ENCODE measurements at places on chromosomes 12 and 14.
A peak's percentile ranks its signal among the peaks of the same experiment; 100 is the strongest.

GRCh38 chr14:97692084-97692483, 894.9 kb downstream of the VRK1 start:
- DNase-seq: no peak

DNA sequence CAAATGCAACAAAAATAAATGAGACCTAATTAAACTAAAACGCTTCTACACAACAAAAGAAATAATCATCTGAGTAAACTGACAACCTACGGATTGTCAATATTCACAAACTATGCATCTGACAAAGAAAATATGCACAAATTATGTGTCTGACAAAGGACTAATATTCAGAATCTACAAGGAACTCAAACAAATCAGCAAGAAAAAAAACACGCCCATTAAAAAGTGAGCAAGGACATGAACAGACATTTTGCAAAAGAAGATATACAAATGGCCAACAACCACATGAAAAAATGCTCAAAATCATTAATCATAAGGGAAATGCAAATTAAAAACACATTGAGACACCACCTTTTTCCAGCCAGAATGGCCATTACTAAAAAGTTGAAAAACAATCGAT, 37.0 kb downstream of the BLTP3B start:
- no peak for DNase-seq

- DNase-seq: peak; percentile 91
These were observed 6.0 kb downstream of the ZNF219 start for GRCh38 chr14:21092273-21093011.

DNA sequence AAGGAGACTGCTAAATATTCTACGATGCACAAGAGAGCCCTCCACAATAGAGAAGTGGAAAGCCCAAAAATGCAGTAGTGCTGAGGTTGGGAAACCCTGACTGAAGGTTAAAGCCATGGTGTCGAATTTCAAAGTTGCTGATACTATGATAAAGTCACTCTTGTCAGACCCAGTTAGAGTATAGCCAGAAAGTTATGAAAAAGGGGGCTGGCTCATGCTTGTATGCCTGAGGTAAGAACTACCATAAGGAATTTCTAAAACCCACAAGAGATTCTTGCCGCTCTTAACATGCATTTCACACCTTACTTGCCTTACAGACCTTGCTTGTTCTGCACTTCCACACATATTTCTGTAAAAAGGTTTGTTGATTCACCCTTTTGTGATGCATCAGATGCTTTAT, 184.6 kb downstream of the SLC6A15 start:
- no peak for DNase-seq

DNA sequence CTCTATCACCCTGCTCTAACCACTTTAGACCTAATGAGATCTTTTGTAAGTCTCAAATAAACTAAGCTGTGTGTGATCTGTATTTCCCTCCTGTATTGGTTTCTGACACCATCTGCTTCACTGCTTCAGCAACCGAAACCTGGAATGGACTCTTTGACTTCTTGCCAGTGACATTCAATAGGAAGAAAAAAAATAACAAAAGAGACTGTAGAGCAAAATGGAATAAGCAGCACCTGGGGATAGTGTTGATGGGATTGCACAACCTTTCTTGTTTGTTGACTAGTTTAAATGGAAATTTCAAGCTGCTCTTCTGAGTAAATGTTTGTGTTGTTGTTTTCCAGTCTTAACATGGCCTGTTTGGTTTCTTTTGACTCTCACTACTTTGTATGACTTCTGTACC, 888.6 kb upstream of the SEL1L start:
- no peak for DNase-seq

- no peak for DNase-seq
These were observed 205.2 kb upstream of the EEA1 start for GRCh38 chr12:93134175-93134890.

DNA sequence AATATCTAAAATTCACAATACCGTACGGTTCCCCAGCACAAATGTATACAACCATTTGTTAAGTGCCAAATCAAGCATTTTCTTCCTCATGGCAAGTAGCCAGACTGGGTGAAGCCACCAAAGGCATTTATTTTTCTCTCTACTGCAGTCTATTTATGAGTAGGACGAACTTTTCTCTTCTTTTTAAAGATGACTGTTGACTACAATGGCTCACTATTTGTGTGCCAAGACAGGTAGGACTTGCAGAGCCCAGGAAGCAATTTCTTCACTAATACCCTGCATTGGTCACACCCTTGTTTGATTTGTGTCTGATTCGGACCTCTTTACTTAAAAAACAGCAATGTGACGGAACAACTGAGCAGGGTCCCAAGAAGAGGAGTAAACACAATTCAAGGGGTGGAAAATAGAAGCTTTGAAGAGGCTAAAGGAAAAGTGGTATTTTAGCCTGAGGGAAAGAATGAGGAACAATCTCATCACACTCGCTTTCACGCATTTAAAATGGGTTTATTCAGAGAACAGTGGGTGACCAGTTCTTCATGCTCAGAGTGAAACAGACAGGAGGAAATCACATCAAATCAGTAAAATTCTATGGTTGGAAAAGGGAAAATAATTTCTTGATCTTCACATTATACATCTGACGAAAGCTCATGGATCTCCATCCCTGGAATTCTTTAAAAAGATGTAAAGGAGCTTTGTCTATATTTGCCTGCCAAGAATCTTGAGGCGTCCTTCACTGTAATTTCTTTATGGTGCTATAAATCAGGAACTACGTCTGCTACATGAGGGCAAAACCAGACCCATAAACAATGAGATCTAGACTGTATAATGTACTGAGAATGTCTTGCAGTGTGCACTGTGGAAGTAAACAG, 183.8 kb downstream of the PPM1H start:
- DNase-seq: no peak

GRCh38 chr12:93484315-93484981, 17.1 kb downstream of the MRPL42 start:
- DNase-seq: no peak

- no peak for DNase-seq
These were observed 30.9 kb downstream of the GRIN2B start for GRCh38 chr12:13950502-13950901.

GRCh38 chr14:90518941-90519256, 122.1 kb downstream of the CALM1 start:
- peak; percentile 58 for DNase-seq

DNA sequence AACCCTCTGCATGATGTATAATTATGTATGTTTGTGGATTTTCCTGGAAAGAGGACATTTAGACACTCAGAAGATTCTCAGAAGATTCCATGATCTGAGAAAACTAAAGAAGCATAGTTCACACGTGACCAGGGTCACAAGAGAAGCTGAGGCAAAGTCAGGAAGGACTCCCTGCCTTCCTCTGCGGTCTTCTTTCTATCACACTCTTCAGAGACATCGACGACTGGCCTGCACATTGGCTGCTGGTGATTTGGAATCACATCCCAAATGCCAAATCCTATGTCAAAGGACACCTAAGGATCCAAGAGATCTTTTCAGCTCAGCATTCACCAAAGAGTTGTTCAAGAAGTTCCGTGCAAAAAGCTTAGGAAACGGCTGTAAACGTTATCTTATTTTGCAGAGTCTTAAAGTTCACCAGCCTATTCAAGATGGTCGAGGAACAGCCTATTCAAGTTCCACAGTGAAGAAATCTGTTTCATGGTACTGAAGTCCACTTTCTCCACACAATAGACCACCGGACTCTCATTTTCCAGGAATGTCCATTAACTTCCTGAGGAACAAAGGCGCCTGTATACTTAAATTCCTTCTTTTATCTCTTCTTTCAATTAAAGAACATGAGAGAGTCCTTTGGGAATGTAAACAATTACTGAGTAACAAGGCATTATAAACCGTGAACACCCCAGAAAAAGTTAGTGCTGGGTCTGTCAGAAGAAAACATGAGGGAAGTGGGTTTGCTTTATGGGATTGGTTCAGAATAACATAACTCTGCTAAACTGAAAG, 42.1 kb downstream of the IGF1 start:
- DNase-seq: no peak

DNA sequence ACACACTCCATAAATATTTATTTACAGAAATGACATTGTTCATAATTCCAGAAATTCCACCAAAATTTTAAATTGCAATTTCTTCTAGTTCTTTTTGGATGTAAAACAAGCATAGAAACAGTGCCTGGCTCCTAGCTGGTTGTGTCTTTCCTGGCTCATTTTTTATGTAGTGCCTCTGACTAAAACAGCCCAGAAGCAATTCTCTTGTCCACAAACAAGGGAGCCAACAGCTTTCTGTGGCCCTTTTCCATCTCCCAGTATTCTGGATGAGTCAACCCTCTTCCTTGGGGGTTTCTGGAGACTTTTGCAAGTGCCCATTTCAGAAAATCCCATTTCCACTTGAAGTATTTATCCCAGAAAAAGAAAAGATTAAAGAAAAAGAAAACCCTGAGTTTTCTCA, 141.4 kb downstream of the PHLDA1 start:
- no peak for DNase-seq

GRCh38 chr12:47819138-47819895, 386 bp downstream of the HDAC7 start:
- DNase-seq: peak; percentile 55

DNA sequence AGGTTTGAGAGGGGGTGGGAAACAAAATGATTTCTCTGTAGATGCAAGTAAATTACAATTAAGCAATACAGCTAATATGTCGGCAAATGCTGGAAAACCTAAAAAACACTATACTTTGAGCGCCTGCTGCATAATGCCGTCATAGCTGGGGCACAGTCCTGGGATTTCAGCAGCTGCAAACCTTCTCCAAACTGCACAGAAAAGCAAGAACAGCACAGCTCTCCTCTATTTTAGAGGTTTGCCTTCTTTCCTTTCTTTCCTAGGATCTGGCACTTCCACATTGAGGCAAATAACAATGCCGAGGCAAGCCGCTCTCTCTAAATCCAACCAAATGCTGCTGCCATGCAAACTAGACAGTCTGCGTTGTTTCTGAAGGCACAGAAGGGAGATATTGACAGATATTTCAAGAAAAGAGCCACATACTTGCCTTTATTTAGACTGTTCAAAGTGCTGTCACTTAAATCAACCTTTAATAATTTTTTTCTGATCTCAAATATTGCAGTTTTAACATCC, 287.1 kb upstream of the G2E3 start:
- no peak for DNase-seq

DNA sequence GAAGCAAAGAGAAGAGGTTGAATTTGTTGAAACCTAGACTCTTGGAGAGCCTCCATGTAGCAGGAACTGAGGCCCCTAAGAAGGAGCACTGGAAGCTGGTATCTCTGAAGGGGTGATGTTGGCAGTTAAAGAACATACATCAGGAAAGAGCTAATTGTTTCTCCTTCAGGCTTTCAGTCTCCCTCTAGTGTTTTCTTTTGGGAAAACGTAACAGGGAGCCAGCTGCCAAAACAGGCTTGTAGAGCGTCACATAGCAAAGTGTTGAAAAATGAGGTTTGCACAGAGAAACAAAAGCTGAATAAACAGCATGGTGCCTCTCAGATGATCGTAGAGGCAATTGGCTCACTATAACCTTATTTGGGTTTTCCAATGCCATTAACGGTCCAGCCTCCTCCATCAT, 46.9 kb upstream of the CAND1 start:
- DNase-seq: no peak

- peak; percentile 43 for DNase-seq
These were observed 1.6 kb downstream of the CTDSP2 start for GRCh38 chr12:57844709-57845477.

DNA sequence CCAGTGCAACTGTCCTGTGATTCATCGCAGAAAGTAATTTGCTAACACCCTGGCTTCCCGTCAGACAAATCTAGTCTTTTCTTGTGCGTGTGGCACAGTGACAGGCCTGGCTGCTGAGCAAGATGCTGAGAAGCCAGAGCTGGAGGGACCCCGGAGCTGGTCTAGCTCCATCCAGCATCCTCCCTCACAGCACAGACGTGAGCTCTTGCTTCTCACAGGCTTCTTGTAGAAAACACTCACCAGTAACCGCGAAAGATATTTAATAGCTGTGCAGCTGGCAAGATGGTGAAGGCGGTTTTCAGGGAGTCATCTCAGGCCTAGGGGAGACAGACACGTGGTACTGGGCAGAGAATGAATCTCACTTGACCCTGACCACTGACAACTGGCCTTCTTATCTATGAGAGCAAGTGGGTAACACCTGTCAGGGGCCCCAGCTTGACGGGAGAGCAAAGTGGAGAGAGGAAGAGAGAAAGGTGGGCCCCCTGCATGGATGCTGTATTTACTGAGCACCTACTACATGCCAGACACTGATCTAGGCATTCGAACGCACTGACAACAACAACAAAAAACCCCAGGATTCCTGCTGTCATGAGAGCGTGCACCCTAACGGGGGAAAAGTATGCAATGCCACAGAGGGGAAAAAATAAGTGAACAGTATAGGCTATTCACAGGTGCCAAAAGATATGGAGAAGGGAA, 63.3 kb downstream of the CCDC88C start:
- no peak for DNase-seq

- DNase-seq: no peak
These were observed 7.8 kb upstream of the CACNA2D4 start for GRCh38 chr12:1926251-1926657.

DNA sequence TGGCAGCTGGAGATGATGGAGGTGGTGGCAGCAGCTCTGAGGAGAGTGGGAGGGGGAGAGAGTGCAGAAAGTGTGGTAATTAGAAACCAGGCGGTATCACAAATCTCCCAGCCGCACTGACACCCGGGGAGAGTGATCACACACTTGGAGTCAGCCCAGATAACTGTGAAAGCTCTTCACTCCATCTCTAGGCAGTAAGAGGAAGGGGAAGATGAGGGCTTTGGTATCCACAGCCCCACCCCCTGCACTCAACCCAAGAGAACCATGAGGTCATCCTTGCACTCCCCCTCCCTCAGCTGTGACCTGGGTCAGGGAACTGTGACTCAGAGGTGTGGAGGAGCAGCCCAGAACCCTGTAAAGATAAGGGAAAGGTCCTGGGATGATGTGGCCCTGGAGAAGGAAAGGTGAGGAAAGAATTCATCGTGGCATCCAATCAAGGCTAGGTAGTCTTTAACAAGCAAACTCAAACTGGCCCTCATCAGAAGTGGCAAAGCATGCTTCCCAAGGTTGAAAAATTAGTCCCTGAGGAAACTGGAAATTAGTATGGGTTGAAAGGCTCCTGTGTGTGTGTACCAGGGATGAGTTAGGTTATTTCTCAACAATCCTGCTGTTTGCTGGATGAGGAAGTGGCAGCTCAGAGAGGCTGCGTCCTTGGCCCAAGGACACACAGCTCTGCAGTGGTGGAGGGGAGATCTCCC, 111.0 kb upstream of the LHX5 start:
- no peak for DNase-seq

DNA sequence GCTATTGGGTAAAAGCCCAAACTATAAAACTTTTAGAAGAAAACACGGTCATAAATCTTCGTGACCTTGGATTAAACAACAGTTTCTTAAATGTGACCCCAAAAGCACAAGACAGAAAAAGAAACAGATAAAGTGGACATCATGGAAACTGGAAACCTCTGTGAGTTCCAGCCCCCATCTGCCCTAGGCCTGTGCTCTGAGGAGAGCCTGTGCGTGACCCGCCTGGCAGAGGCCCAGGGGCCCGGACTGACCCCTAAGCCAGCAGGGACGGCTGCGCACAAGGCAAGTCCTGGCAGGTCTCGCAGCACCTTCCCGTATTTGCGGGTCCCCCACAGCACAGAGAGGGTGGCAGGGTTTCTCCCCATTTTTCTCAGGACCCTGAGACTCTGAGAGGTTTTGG, 76.0 kb downstream of the CHGA start:
- DNase-seq: no peak
